ENCODE measurements at places on chromosomes 13 and 19. TPM values are rescaled to one million over a fixed set of nuclear protein-coding genes. Genes with fewer than 3 reads are reported as not detected.

Gene EPS8L1
- 5.5 TPM for total RNA-seq

- no peak for DNase-seq
- H3K4me1 ChIP-seq: no peaks in the 10 kb centered on the region
- H3K4me3 ChIP-seq: no peak overlapping the region
- no peaks in the 10 kb centered on the region for H3K36me3 ChIP-seq
- H3K27me3 ChIP-seq: no peaks in the 10 kb centered on the region
- H3K27ac ChIP-seq: no peak overlapping the region
Observed at GRCh38 chr13:65623148-65623547, 1607.0 kb downstream of the PCDH9 start.

- no peak for DNase-seq
- H3K27me3 ChIP-seq: no peaks in the 10 kb centered on the region
- no peaks in the 10 kb centered on the region for H3K4me1 ChIP-seq
- no peaks in the 10 kb centered on the region for H3K36me3 ChIP-seq
- no peak overlapping the region for H3K27ac ChIP-seq
- no peak overlapping the region for H3K4me3 ChIP-seq
Observed at GRCh38 chr19:42850981-42851717, 28.4 kb downstream of the PSG1 start.

DNA sequence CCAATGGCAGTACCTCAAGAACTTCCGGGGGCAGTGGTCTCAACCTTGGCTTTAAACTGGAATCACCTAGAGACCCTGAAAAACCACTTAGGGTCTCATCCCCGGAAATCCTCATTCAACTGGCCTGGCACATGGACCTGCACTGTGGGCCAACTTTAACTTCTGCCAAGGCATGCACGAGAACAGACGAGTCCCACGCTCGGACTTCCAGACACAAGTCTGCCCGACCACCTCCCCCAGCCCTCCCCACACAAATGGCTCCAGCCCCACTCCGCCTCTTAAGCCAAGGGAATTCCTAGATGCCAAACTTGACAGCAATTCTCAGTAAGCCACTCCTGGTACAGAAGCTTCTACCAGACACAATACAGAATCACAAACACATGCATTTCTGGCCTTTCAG is 114.0 kb downstream of the STK24 start:
- H3K27me3 ChIP-seq: no peaks in the 10 kb centered on the region
- peaks cover 56% of the 10 kb centered on the region for H3K36me3 ChIP-seq
- no peak overlapping the region for H3K4me3 ChIP-seq
- no peak for DNase-seq
- no peak overlapping the region for H3K27ac ChIP-seq

GRCh38 chr13:39272994-39273393 is 234.7 kb downstream of the NHLRC3 start:
- no peak overlapping the region for H3K4me3 ChIP-seq
- H3K36me3 ChIP-seq: no peaks in the 10 kb centered on the region
- no peak overlapping the region for H3K27ac ChIP-seq
- no peaks in the 10 kb centered on the region for H3K4me1 ChIP-seq
- DNase-seq: no peak
